ENCODE measurements at places on chromosomes 13 and 19. TPM values are rescaled to one million over a fixed set of nuclear protein-coding genes. Genes with fewer than 3 reads are reported as not detected.

Gene ZNF333
- total RNA-seq = 27.1 TPM

Gene UQCRFS1
- 19.6 TPM for total RNA-seq

Gene ZNF571
- 3.7 TPM for total RNA-seq

Gene ZNF284
- total RNA-seq = 4.1 TPM

Gene ERFL
- total RNA-seq = 0.07 TPM

Gene ZNF541
- total RNA-seq = 0.07 TPM

Gene SMIM17
- not detected for total RNA-seq

Gene ASPDH
- total RNA-seq = not detected

Gene PCDH17
- 0.26 TPM for total RNA-seq

Gene RFPL4A
- not detected for total RNA-seq

Gene LSR
- 0.33 TPM for total RNA-seq

Data from smooth muscle cell of the pulmonary artery (primary cell).